8988T (cell line): ENCODE measurements at places on chromosomes 16 and 17.

DNA sequence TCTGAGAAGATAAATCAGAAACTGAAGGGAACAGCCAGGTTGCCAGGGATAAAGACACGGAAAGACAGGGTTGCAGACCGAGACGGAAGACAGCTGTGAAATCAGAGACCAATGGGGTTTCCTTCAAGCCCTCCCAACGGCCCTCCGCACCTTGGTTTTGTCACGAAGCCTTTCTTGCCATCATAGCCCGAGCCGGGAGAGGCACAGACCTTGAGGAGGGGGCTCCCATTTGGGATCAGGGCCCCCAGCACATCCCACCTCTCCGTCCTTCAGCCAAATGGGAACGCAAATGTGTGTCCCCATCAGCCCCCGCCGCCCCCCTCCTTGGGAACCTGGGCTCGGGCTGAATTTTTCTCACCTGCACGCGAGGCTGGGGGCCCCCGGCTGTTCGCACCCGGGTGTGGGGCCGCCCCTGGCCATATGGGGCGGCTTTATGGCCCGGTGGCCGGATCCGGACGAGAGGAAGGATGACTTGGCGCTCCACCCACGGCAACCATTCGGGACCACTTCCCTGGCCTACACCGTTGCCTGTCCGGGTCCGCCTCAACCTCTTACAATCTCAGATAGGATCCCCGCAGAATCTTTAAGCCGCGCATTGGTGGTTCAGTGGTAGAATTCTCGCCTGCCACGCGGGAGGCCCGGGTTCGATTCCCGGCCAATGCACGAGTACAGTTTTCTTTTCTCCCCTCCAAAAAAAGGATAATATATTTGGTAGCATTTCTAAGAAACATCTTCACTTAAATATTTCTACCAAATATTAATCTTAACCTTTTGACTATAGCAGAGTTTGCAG is 1.4 kb upstream of the HES7 start:
- peak; percentile 67 for DNase-seq

GRCh38 chr16:73172973-73173709 is 125.2 kb upstream of the ZFHX3 start:
- no peak for DNase-seq

DNA sequence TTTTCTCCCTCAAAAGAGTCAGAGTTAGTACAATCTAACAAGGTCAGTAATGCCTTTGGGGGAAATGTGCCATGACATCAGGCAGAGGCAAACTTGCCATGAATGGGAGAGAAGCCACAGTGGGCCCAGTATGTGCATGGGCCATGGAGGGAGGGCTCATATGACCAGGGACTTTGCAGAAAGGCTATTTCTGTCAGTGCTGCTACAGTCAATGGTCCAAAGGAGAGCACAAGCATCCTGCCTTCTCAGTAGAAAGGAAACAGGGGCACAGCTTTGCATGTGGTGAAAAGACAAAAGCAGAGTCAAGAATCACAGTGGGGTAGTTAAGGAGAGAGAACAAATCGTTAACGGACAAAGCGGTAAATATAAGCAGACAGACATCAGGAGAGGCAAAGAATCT is 11.2 kb upstream of the CORO6 start:
- DNase-seq: no peak

- no peak for DNase-seq
Observed at GRCh38 chr17:66533572-66533971, 231.2 kb downstream of the PRKCA start.

- DNase-seq: no peak
Observed at GRCh38 chr17:72931635-72932034, 160.9 kb downstream of the SLC39A11 start.

GRCh38 chr17:17554266-17554665 is 37.2 kb downstream of the PEMT start:
- DNase-seq: no peak

GRCh38 chr16:63623551-63624039 is 1498.3 kb downstream of the CDH11 start:
- no peak for DNase-seq
